ENCODE measurements at places on chromosomes 4 and X.

GRCh38 chr4:29375716-29376115, 1344.5 kb upstream of the PCDH7 start:
- DNase-seq, result no peak

DNA sequence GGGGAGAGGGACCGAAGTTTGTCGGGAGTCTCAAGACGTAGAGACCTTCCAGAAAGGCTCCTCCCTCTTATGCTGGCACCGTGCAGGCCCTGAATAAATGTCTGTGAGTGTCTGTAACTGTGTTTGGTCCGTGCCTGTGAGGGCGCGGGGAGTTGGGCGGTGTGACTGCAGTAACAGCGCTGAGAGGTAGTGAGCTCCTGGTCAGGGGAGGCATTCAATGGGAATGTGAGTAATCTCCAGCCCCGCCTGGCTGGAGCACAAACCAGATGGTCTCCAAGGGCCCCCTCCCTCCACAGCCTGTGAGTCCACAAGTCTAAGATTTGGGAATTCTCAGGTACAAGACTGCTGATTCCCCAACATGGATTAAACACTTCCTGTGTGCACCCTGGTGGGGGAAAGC, 100.0 kb downstream of the HMX1 start:
- DNase-seq, result no peak

DNA sequence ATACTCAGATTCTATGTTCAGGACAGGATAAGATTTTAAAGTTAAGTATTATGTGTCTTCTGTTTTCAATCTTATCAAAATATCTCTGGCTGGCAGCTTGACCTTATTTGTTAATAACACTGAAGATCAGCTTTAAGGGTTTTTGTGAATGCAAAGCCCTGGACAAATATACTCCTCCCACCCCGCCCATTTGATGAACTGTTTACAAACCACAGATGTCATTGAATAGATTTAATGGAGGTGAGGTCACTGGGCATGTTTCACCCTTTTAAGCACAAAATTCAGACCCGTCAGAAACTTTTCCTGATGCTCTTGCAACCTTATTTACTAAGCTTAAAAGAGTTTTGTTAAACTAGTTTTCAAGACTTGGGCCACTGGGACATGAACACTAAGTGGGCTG, 10.1 kb upstream of the CXCL8 start:
- no peak for DNase-seq

- no peak for DNase-seq
Observed at GRCh38 chr4:107809210-107809609, 15.5 kb upstream of the SGMS2 start.

Measured in glomerular endothelial cell (primary cell).